ENCODE measurements at places on chromosomes 1 and 21.

DNA sequence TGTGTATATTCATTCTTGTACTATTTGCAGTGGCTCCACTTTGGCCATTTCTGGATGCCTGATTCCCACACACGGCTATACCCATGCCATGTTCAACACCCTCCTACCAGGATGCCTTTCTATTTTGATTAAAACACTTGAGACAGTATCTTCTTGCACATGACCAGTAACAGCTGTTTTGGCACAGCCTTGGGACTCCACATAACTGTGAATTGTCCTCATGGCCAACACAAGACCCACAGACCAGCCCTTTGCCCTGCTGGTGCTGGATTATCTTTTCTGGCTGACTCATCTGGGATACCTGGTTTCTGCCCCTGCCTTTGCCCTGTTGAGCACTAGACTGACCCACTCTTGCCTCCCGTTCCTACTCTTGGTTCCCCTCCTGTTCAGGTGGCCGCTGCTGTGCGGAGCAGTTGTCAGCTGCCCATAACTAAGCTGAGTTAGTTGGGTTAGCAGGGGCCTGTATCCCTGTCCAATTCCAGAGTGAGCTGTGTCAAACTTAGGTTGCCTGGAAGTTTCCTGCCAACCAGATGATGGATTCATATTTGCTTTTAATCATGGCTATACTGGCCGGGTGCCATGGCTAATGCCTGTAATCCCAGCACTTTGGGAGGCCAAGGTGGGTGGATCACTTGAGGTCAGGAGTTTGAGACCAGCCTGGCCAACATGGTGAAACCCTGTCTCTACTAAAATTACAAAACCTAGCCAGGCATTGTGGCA, 10.8 kb upstream of the EYA3 start:
- no peak for DNase-seq

- no peak for DNase-seq
Measured at GRCh38 chr1:234603221-234604204, 6.5 kb downstream of the IRF2BP2 start.

DNA sequence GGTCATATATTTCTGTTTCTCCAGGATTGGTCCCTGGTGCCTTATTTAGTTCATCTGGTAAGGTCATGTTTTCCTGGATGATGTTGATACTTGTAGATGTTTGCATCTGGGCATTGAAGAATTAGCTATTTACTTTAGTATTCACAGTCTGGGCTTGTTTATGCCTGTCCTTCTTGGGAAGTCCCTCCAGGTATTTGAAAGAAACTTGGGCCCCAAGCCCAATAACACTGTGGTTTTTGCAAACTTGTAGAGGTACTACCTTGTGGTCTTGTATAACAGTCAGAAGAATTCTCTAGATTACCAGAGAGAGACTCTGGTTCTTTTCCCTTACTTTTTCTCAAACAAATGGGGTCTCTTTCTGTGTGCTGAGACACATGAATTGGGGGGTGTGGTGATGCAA, 251.4 kb upstream of the B3GALT2 start:
- no peak for DNase-seq

- DNase-seq: peak; percentile 24
Measured at GRCh38 chr1:205343431-205344065, 13.2 kb downstream of the KLHDC8A start.
